NCI-H1694 treated with DMSO at 0.1 percent for 48 hours (cell line): ENCODE measurements at places on chromosomes 2 and 18.

DNA sequence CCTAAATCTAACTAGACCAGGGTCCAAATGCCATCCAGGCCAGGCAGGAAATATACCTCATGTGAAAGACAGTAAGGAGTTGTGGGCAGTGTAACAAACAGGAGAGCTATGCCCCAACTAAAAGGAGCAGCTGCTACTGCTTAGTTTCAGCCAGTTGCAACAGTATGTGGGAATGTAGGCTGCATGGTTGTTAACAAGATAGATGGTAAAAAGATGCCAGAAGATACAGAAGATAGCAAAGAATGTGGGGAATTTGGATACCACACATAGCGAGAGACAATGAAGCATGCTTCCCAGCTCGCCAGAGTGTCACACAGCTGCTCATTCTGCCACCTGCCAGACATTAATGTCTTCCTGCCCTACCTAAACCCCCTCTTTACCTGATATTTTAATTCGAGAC is 39.4 kb upstream of the CYBRD1 start:
- DNase-seq = no peak

- no peak for DNase-seq
Measured at GRCh38 chr2:19801367-19802080, 100.3 kb downstream of the TTC32 start.

GRCh38 chr2:2577407-2577831 is 246.3 kb upstream of the MYT1L start:
- DNase-seq = peak; percentile 93

DNA sequence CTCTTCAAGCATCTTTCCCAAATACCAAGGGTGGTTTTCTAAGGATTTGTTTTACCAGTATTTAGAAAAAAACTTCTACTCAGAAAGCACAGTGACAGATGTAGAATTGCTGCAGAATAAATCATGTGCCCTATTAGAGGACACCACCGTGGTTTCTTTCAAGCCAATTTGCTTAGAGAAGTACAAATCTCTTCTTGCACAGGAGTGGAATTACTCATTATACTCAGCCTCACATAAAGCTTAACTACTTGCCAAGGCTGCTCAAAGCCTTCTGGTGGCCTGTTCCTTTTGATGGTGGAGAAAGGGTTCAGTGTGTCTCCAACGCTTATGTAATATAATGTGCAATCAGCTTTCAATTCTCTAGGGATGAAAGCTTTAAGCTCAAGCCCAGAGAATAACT is 66.5 kb upstream of the CTNNA2 start:
- DNase-seq = no peak

- no peak for DNase-seq
Measured at GRCh38 chr2:197929008-197929885, 124.9 kb downstream of the PLCL1 start.

DNA sequence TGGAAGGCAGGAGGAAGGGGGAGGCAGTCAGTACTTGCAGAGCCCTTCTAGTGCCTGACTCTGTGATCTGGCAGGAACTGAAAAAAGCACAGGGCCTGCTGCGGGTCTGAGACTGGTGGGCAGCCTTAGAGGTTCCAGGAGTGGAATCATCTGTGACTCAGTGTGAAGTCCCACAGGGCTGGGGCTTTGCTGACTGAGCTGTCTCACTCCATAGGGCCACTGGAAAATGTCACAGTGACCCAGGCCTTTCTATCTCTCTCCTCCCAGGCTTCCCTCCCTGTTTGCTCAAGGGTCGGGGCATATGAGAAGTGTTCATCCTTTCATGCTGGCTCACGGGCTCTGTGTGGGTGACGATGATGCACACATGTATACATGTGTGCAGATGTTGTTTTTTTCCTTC is 47.1 kb upstream of the ZFP36L2 start:
- no peak for DNase-seq

GRCh38 chr2:119174216-119174992 is 15.9 kb upstream of the C1QL2 start:
- peak; percentile 72 for DNase-seq

DNA sequence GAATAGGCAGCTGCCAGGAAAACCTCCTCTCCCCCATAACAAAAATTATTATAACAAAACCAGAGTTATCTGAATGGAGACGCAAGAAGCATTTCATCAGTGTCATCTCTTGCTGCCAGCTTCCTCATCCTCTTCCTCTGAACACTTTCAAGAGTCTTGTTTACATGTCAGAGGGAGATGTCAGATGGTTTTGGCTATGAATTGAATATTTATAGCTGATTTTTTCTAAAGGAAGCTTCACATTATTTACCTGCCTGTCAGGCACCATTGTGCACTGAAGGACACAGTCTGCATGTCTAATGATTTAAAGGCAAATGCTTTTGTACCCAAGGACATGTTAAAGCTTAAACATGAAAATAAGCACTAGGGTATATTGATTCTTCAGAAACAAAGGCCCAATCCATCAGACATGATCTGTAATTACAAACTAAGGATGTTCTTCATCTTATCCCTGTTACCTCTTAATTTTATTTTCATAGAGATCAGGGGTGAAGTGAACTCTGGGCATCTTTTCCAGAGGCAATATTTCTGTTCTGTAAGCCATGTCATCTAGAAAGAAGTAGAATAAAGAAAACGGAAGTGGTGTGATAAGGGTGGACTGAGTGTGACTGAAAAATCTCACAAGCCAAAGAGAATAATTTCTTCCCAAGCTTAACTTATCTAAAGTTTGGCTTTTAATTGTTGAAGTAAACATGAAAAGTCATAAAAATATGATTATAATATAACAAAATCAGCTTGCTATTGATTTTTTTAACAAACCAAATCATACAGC is 168.7 kb downstream of the ANKRD44 start:
- no peak for DNase-seq

DNA sequence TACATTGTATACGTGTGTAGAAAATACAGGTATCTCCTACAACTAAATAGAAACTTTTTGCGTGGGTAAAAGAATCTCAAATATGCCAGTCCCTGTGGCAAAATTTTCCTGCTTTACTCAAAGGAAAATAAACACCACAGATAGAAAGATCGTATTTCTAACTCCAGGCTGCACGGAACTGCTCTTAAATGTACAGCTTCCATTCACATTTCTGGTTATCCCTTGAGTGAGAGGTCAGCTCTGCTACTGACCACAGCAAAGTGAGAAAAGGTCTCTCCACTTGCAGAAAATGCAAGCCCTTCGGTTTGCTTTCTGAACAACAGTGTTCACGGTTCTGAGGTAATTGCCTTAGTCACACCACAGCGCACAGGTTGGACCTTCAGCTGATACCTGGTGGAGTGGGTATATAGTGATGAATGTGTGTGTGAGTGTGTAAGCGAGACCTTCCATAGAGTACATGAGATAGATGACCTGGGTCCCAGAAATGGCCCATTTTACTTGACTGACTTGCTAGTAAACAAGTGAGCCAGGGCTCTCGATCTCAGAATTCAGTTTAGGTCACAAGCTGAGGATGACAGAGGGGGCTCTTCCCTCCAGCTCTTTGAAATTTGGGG is 52.1 kb downstream of the ALPK2 start:
- no peak for DNase-seq
